ENCODE measurements at places on chromosomes 6 and 20.

DNA sequence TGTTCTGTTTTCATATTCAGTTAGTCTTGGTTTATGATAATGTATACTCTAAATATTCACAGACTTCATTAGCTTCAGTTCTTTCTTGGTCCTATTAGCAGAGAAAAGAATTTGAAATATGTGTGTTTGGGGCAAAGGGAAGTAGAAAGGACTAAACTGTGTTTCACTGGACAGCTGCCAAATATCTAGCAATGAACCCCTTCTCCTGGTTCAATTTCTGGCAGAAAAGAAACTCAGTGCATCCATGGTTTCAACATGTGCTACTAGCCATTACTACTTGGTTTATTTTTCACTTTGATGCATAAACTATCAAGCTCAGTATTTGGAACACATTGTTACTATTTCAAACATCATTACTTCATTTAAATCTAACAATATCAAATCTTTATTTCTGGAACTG, 43.6 kb downstream of the FBXL4 start:
- DNase-seq, result no peak

- DNase-seq, result no peak
Measured at GRCh38 chr6:71082033-71082650, 125.3 kb upstream of the B3GAT2 start.

DNA sequence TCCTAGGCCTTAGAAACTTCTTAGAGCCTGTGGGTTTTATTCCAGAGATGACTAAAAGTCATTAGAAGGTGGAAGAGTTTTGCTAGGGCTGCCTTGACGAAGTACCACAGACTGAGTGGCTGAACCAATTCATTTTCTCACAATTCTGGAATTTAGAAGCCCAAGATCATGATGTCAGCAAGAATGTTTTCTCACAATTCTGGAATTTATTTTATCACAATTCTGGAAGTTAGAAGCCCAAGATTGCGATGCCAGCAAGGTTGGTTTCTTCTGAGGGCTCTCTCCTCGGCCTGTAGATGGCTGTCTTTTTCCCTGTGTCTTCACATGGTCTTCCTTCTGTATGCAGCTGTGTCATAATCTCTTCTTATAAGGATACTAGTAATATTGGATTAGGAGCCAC, 672.9 kb upstream of the MARCKS start:
- DNase-seq, result no peak

- no peak for DNase-seq
Measured at GRCh38 chr20:35756404-35756803, 14.3 kb upstream of the RBM39 start.

- DNase-seq, result no peak
Measured at GRCh38 chr20:19889011-19889953, 127.9 kb upstream of the NAA20 start.

GRCh38 chr6:128597004-128597403, 76.6 kb upstream of the PTPRK start:
- DNase-seq, result no peak

- no peak for DNase-seq
Measured at GRCh38 chr20:43570496-43570895, 11.7 kb downstream of the SGK2 start.

DNA sequence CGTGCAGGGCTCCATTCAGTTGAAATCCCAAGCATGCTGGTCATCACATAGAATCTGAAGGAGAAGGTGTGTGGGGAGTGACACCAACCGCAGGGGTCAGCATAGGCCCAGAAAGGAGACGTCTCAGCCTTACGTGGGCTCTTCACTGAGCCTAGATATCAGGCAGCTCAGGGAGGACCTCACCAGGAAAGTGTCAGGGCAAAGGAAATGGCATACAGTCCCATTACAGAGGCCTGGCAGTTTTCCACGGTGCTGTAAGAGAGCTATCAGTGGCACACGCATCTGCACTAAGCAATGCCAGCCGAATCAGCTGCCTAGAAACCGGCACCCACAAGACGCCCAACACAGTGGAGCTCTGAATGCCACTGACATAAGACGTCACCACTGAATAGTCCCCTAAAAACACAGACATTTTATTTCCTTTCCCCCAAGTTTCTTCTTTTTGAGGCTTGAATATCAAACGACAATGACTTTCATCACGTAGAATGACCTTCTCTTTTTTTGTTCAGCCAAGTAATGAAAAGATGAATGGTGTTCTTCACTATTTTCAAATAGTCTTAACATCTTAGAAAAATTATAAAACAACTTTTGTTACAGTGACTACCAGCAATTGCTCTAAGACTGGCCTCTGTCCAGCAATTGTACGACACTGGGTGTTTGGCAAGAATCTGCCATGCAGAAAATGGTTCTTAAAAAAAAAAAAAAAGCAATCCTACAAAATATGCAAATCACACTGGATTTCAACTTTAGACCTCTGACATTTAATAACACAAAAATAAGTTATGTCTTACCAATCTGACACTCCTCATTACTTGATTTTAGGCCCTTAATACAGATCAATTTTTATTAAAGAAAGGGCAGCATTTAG, 88.9 kb upstream of the FOXQ1 start:
- DNase-seq, result no peak

DNA sequence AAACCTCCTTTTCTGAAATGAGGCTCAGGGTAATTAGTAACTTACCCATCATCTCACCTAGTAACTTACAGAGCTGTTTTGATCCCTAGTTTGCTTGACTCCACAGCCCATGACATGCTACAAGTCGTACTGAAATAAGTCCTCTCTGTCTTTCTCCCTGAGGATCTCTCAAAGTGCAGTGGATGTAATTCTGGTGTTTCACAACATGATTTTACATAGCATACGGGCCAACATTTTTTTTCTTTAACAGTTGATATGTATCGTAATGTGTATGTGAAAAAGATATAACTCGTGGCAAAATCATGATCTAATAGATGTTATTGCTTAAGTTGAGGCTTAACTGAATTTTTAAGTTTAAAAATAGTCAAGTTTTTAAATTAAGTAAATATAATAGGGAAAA, 45.0 kb downstream of the TSHZ2 start:
- no peak for DNase-seq

GRCh38 chr20:47696856-47697255, 88.4 kb downstream of the SULF2 start:
- no peak for DNase-seq

DNA sequence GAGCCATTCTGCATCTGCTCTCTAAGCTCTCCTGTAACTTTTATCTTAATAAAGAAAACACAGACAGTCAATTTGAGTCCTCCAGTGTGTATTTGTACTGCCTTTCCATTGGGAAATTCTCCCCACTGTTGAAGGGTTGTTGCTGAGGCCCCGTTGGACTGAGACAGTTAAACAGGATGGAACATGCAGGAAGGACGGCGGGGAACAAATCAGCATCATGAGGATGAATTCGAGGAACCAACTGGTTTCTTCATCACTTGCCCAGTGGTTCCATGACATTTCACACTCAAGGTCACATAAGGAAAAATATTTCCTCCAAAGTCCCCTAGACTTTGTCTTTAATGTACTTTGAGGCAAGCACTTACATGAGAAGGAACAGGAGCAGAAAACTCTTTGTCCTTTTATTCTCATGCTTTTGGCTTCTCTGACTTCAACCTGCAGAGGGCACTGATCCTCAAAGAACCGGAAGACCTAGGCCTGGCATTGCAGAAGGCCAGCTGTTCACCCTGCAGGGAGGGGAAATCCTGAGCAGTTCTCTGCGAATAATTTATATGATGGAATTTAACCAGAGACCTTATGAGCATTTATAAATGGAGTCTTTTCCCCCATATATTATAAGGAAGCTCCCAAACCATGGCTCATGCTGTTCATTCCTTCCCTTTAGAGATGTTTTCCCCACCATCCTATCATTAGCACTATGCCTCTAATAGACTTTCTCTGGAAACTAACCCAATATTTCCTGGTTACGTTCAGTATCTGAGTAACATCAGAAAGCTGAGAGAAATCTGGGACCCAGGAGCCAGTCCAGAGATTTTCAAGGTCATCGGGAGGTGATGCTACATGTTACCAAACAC, 55.2 kb upstream of the ADGRF1 start:
- DNase-seq, result no peak

- DNase-seq, result no peak
Measured at GRCh38 chr6:132275066-132275970, 126.0 kb downstream of the MOXD1 start.

DNA sequence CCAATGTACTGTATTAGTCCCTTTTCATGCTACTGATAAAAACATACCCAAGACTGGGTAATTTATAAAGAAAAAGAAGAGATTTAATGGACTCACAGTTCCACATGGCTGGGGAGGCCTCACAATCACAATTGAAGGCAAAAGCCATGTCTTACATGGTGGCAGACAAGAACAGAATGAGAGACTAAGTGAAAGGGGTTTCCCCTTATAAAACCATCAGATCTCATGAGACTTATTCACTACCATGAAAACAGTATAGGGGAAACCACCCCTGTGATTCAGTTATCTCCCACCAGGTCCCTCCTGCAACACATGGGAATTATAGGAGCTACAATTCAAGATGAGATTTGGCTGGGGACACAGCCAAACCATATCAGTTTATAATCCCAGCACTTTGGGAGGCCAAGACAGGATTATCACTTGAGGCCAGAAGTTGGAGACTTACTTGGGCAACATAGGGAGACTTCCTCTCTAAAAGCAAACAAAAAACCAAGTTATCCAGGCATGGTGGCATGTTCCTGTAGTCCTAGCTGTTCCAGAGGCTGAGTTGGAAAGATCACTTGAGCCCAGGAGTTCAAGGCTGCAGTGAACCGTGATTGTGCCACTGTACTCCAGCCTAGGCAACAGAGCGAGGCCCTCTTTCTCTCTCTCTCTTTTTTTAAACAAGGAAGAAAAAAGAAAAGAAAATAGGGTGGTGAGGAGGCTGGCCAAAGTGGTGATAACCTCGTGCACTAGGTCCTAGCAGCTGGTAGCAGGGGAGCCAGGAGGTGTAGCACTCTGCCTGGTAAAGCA, 22.9 kb upstream of the DDR1 start:
- DNase-seq, result no peak

- DNase-seq, result no peak
Measured at GRCh38 chr6:108677894-108678293, 117.2 kb downstream of the FOXO3 start.

GRCh38 chr6:166561771-166562359, 24.6 kb downstream of the RAMACL start:
- no peak for DNase-seq

- DNase-seq, result no peak
Measured at GRCh38 chr6:40956936-40957335, 82.1 kb downstream of the UNC5CL start.

DNA sequence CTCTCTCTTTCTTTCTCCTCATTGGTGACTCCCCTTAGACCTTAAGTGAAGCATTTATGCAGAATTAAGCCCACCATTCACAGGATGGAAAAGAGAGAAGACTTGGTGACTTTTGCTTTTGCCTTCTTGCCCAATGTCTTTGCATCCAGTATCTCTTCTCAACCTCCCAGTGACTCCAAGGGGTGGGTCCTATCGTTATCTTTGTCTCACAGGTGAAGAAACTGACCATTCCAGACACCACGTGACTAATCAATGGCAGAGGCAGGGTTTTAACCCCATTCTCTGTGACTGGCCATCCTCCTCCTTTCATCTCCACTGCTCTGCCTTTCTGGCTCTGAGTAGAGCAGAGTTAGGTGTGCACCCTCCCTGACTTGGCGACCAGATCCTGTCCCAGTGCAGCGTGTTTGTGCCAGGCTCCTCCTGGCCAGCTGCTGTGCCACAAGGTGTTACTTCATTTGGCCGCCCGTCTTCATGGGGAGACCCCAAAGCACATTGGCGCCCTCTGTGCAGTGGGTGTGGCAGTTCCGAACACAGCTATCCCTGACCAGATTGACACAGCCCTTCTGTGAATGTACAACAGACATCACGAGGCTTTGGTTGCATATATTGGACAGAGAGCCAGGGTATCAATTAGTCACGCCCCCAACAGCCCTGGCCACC, 501.3 kb downstream of the CD83 start:
- DNase-seq, result no peak

DNA sequence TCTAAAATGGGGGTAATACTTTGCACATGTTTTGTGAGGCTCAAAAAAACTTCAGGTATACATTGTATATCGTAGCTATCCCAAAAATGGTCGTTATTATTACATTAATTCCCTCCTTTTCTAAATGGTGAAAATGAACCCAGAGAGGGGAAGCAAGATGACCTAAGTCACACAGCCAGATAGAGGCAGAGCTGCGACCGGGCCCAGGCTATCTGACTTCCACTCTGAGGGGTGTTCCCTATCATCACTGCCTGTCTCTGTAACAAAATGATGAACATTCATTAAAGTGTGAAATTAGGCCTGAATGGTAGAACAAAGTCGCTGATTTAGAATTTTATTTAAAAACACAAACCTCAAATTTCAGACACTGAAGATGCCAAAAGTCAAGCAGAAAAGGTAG, 29.1 kb upstream of the RIMS4 start:
- no peak for DNase-seq

- DNase-seq, result no peak
Measured at GRCh38 chr6:23245572-23245971, 676.2 kb downstream of the HDGFL1 start.

GRCh38 chr6:117194978-117195377, 70.4 kb upstream of the VGLL2 start:
- DNase-seq, result no peak
